ENCODE measurements at places on chromosomes 2 and 18. TPM values are rescaled to one million over a fixed set of nuclear protein-coding genes. Genes with fewer than 3 reads are reported as not detected.
A peak's percentile ranks its signal among the peaks of the same experiment; 100 is the strongest.

Gene PLA2R1
- polyA plus RNA-seq = 133 TPM

DNA sequence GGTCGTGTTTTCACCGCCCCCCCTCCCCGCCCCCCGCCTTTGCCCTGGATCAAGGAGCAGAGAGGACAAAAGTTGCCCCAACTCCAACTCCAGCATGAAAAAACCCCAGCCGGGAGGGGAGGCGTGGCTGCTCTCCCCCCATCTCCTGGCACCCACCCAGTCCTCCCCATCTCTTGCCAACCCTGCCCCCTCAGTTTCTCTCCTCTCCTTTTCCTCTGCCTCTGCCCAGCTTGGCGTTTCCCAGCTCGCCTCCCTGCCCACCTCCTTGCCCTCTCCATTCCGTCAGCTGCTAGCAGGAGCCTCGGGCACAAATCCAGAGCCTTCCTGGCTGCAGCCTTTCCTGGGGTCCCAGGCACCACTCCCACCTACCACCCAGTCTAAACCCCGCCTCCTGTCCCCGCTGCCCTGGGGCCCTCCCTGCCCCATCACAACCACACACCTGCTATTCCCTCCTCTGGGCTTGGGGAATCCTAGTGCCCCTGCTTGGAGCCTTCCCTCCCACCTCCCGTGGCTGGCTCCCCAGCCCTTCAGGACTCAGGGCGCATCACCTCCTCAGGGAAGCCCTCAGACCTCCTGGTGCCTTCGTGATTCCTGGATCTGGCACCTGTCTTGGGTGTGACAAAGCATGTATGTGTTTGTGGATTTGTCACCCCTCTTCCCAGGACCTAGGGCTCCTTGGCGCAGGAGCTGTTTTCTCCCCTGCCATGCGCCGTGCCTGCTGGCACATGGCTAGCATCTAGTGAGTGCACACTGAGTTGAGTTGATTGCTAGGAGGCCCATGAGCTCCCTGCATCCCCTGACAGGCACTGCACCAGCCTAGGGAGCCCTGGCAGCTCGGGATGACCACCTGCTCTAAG lies 209.1 kb downstream of the TFCP2L1 start:
- no peak for DNase-seq

GRCh38 chr2:60216452-60216995 lies 336.9 kb downstream of the BCL11A start:
- DNase-seq = no peak

- no peak for DNase-seq
Observed at GRCh38 chr2:73284296-73285158, at the start of gene FBXO41. Gene FBXO41, minus strand, starts transcription at chr2:73284478. Its CDS starts 14,848 bp downstream, at chr2:73269630.

DNA sequence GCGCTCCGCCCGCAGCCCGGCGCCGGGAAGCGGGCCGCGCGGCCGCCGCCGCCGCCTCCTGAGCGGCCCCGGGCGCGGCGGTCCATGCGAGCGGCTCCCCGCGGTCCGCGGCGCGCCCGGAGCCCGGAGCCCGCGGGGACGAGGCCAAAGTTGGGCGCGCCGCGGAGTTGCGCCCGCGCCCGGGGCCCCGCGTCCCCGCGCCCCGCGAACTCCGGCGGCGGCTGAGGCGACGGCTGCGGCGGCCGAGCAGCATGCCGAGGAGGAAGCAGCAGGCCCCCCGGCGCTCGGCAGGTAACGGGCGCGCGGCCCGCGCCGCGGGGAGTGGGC lies 992 bp downstream of the TSHZ1 start:
- DNase-seq = no peak

DNA sequence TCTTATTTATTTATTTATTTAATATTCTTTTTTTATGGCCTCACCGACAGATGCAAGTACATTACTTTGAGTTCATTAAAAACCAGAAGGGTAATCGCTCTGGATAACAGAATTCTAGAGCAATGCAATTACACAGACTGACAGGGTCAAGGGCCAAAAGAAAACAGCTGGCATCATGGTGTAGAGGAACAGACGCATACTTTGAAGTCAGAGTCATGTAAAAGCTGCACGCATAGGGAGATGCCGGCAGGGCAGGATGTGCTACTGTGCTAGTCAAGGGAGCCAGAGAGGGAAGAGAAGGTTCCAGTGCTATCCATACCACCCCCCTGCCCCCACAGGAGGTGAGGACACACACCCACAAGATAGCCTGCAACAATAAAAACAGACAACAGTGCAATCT lies 115.2 kb upstream of the TFCP2L1 start:
- peak; percentile 9 for DNase-seq

DNA sequence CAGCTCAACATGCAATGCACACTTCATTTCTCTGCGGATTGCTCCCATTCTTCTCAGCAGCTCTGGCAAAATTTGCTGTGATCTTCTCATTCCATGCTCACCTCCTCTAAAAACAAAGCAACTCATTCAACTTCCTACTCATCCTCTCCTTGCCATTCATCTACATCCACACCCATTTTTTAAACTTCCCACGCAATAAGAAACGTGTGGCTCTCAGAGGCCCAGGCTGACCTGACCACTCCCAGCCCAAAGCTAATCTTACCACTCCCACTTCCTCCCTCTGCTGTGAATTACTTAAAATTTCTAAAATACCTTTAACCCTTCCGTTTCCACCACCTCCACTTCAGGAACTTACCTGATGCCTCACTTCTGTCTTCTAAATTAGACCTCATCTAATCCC lies 15.2 kb downstream of the ABCB11 start:
- DNase-seq = no peak

GRCh38 chr2:26018184-26019055 lies 15.5 kb upstream of the RAB10 start:
- DNase-seq = no peak

Gene B3GNT7
- polyA plus RNA-seq = 3.2 TPM

GRCh38 chr2:207155516-207156444 lies 10.0 kb downstream of the KLF7 start:
- no peak for DNase-seq

GRCh38 chr2:189204322-189204941 lies 24.9 kb upstream of the COL5A2 start:
- no peak for DNase-seq

Gene SIX2
- 29.8 TPM for polyA plus RNA-seq

Gene CDH19
- 0.46 TPM for polyA plus RNA-seq

DNA sequence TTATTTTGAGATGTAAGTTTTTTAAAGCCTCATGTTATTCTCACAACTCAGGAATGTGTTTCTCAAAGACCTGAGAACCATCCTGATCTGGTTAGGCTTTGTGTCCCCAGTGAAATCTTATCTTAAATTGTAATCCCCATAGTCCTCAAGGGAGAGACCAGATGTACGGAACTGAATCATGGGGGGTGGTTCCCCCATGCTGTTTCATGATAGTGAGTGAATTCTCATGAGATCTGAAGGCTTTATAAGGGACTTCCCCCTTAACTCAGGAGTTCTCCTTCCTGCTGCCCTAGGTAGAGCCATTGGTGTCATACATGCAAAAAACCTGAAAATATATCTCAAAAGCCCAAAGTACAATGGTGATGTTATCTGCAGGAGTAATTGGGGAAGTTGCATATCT lies 836.7 kb downstream of the CBLN2 start:
- DNase-seq = no peak

Gene FAM124B
- 3.1 TPM for polyA plus RNA-seq

- DNase-seq = no peak
Observed at GRCh38 chr18:37012452-37012851, 183.5 kb downstream of the KIAA1328 start.

DNA sequence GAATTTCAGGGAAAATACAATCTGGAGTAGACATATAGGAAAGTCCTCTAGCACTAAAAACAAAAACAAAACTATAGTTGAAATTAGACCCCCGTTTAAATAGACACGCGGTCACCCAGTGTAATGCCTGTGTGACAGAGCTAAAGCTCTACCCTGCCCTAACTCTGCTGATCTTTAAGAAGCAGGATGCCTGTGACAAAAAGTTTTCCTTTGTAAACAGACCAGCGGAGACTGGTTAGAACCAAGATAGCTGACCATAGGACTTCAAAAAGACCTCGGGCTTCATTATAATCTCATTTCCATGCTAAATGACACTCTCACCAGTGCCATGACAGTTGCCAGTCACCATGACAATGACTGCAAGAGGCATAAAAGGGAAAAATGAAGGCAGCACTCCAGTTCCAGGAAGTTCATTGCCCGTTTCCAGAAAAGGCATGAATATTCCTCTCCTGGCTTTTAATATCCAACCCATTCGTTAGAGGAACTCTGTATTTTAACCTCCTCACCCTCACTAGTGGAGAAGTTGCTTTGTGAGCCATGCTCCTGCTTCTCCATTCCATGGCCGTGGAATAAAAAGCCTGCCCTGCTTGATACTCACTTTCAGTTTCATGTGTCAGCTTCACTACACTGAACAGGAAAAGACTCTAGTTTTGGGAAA lies 157.2 kb upstream of the COPS8 start:
- DNase-seq = no peak

Gene MREG
- polyA plus RNA-seq = 21.4 TPM

- no peak for DNase-seq
Observed at GRCh38 chr2:239916205-239917124, 108.7 kb downstream of the NDUFA10 start.

GRCh38 chr2:32756074-32756727 lies 128.4 kb downstream of the TTC27 start:
- DNase-seq = no peak

Gene KCNJ13
- 2.5 TPM for polyA plus RNA-seq
